ENCODE measurements at places on chromosomes 12 and 14. TPM values are rescaled to one million over a fixed set of nuclear protein-coding genes. Genes with fewer than 3 reads are reported as not detected.

The ACOT4 gene
- 4.0 TPM for total RNA-seq

The IL23A gene
- not detected for total RNA-seq

GRCh38 chr12:111503116-111503515 is 96.0 kb downstream of the ATXN2 start:
- no peak for DNase-seq
- H3K4me3 ChIP-seq: no peak overlapping the region
- no peaks in the 10 kb centered on the region for H3K4me1 ChIP-seq
- no peaks in the 10 kb centered on the region for H3K27me3 ChIP-seq

- H3K4me3 ChIP-seq: no peak overlapping the region
- no peaks in the 10 kb centered on the region for H3K27me3 ChIP-seq
- no peak overlapping the region for H3K27ac ChIP-seq
- H3K36me3 ChIP-seq: no peaks in the 10 kb centered on the region
- DNase-seq: no peak
These were observed 24.8 kb upstream of the PCED1B start for GRCh38 chr12:47054659-47055058.

GRCh38 chr12:119500209-119500608 is 93.4 kb upstream of the TMEM233 start:
- no peaks in the 10 kb centered on the region for H3K4me1 ChIP-seq
- H3K27me3 ChIP-seq: no peaks in the 10 kb centered on the region
- no peak overlapping the region for H3K4me3 ChIP-seq
- no peak overlapping the region for H3K27ac ChIP-seq

GRCh38 chr14:90296641-90297040 is 35.1 kb downstream of the NRDE2 start:
- H3K4me1 ChIP-seq: peaks cover under 1% of the 10 kb centered on the region
- H3K27me3 ChIP-seq: no peaks in the 10 kb centered on the region
- no peak for DNase-seq
- no peak overlapping the region for H3K4me3 ChIP-seq
